Fibroblast of the aortic adventitia (primary cell): ENCODE measurements at places on chromosomes 6 and 20.

- DNase-seq: no peak
Measured at GRCh38 chr6:45997875-45998506, 17.7 kb downstream of the CLIC5 start.

- DNase-seq: peak; percentile 78
Measured at GRCh38 chr20:62143081-62143956, at the start of the genes PSMA7 and SS18L1. Gene PSMA7 (minus strand): TSS chr20:62143394. CDS start chr20:62143303, 91 bp downstream. Gene SS18L1 (plus strand): TSS chr20:62143769. CDS start chr20:62143821, 52 bp downstream.

GRCh38 chr6:16206595-16207037 lies 31.8 kb upstream of the GMPR start:
- DNase-seq: peak; percentile 87

DNA sequence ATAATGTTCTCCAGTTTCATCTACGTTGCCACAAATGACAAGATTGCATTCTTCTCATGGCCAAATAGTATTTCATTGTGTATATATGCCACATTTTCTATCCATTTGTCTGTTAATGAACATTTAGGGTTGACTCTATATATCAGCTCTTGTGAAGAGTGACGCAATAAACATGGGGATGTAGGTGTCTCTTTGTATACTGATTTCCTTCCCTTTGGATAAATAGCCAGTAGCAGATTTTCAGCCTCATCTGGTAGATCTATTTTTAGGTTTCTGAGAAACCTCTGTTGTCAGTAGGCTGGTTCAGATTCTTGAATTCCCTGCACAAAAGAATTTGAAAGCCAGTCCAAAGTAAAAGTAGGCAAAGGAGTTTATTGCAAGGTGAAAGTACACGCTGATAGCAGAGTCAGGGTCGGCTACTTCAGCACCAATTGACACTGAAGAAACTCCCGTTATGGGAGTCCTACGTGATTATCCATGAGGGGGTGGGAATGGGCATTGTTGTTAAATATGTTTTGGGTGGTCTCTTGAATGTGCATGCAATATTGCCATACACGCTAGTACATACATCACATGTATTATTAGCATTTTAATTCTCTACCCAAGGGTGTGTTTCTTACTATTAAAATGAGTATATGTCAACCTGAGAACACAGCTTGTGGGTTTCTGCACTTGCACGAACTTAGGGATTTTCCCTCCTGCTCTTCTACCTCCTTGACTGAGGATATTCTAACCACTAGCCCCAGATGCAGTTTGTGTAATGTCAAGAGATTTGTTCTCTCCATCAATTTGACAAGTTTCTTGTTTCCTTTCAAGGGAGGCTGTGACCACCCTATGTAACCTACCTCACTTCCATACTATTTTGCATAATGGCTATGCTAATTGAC lies 14.4 kb upstream of the SLC17A2 start:
- DNase-seq: no peak

GRCh38 chr6:48619771-48620170 lies 508.8 kb upstream of the PTCHD4 start:
- DNase-seq: no peak

- DNase-seq: peak; percentile 14
Measured at GRCh38 chr6:12962987-12963386, 246.4 kb downstream of the PHACTR1 start.

GRCh38 chr6:45378334-45378926 lies 696 bp upstream of the SUPT3H start:
- no peak for DNase-seq

DNA sequence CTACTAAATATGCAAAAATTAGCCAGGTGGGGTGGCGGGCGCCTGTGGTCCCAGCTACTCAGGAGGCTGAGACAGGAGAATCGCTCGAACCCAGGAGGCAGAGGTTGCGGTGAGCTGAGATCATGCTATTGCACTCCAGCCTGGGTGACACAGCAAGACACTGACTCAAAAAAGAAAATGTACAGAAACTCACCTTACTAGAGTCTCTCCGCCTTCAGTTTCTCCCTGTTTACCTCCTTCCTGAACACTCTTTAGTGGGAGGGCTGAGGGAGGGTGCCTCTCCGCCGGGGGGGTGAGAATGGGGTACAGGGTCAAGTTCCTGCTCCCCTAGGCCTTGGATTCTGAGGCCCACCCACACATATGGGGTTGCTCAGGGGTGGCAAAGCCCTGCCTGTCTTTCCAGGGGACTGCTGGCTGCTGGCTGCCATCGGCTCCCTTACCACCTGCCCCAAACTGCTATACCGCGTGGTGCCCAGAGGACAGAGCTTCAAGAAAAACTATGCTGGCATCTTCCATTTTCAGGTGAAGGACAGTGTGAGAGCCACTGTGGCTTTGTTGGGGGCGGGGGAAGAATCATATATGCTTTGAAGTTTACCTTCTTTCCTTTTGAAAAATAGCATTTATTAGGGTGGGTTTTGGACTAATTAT lies 13.4 kb downstream of the CAPN11 start:
- no peak for DNase-seq

- DNase-seq: peak; percentile 22
Measured at GRCh38 chr6:9830808-9831207, 584.1 kb downstream of the TFAP2A start.

DNA sequence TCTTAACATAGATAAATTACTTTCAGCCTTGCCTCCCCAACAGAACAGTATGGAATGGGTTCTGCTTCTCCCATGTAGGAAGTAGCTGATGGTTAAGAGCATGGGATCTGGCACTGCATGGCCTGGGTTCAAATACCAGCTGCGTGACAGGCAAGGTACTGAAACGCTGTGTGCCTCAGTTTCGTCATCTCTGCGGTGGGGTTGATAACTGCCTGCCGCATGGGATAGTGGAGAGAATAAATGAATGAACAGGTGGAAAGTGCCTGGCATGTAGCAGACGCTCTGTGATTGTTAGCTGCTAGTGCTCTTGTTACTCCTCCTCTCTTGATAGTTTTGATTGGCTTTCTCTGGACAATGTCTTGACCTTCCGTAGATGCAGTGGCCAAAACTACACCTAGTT lies 213.3 kb downstream of the ZDHHC14 start:
- no peak for DNase-seq

DNA sequence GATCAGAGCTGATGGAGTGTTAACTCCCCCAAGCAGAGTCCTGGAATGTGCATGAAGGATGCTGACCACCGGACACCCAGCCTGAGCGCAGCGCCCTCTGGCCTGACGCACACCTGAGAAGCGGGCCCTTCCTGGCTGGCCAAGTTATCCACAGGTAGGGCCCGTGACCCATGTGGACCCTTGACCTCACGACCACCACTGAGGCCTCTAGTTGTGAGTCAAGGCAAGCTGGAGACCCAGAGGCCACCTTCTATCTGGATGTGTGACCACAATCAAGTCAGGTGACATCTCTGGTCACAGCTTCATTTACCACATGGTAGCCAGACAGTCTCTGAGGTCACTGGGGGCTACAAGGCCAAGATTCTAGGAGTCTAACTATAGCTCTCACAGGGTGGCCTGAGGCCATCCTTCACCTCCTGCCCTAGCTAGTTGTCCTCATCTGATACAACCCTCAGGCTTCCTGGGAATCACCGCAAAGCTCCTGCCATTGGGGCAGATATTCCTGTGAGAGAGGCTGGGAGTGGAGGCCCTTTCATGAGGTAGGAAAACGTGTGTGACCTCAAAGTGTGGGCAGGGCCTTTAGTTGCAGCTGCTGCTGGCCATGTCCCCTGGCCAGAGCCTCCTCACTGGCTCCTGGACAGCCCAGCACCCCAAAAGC lies 53.1 kb downstream of the DSTN start:
- DNase-seq: no peak

GRCh38 chr6:31701666-31702404 lies 1.3 kb downstream of the ABHD16A start:
- peak; percentile 49 for DNase-seq

DNA sequence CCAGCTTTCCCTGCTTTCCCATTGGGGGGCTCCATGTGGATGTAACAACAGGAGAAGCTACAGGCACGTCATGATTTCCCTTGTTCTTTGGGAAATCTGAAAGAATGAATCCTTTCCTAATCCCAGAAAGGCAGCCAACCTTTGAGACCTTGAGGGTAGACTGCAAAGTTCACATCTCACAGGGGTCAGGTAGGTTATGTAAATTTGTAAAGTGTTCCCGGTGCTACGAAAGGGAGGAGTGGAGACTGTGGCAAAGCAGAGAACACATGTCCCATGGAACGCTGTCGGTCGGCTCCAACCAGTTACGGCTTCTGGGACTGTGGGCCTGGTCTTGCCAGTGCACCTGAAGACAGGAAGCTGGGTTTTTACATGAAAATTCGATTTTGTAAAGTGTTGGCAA lies 85.1 kb downstream of the RSPH3 start:
- no peak for DNase-seq

DNA sequence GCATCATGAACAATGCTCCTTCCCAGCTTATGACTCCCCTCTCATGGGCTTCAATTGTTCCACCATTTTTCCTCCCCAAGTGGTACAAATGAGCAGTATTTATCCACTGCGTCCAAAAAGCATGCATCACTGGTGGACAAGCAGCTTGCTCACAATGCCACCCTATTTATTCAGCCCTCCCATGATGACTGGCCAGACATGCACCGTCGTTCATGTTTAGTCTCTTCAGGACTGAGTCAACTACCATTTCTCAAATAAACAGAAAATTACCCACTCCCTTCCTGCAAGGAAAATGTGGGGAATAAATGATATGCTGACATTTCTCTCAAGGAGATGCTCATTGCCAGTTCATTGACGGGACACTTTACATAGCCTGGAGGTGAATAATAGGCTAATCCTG lies 300.4 kb downstream of the C6orf118 start:
- DNase-seq: no peak

- no peak for DNase-seq
Measured at GRCh38 chr6:26272171-26272637, 92.8 kb upstream of the BTN3A2 start.

GRCh38 chr6:143528164-143528811 lies 16.8 kb upstream of the FUCA2 start:
- no peak for DNase-seq

DNA sequence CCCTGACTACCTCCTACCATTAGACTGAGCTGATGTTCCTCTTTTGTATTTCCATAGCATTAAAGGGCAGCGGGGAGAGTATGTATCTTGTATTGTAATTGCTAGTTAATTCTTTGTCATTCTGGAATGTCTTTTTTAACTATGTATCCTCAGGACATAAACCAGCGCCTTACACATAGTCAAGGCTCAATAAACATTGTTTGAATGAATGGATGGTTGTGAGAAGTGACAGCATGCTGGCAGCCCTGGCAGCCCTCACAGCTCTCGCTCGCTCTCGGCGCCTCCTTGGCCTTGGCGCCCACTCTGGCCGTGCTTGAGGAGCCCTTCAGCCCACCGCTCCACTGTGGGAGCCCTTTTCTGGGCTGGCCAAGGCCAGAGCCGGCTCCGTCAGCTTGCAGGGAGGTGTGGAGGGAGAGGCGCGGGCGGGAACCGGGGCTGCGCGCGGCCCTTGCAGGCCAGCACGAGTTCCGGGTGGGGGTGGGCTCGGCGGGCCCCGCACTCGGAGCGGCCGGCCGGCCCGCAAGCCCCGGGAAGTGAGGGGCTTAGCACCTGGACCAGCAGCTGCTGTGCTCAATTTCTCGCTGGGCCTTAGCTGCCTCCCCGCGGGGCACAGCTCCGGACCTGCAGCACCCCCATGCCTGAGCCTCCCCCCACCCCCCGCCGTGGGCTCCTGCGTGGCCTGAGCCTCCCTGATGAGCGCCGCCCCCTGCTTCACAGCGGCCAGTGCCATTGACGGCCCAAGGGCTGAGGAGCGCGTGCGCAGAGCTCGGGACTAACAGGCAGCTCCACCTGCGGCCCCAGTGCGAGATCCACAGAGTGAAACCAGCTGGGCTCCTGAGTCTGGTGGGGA lies 93.1 kb downstream of the RNF182 start:
- DNase-seq: no peak

DNA sequence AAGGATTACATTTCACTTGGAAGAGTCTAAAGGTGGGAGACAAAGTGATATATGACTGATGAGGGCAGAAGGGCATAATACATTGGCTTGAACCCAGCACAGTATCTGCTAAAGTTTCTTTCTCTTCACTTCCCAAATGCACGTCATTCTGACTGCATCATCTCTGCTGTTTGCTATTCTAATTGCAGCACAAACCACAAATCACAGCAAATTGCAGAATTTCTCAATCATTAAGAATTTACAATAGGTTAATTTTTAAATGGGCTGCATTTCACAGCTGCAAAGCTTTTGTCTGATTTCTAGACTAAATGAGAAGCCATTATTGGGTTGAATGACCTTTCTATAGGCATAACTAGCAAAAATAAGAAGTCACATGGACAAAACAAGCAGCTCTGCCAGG lies 337.0 kb downstream of the RNGTT start:
- DNase-seq: no peak
